ENCODE measurements at places on chromosomes 3 and 15.

- no peak for DNase-seq
Observed at GRCh38 chr3:42672515-42672914, 12.8 kb upstream of the KLHL40 start.

GRCh38 chr3:143184099-143184498 is 64.5 kb downstream of the CHST2 start:
- no peak for DNase-seq

DNA sequence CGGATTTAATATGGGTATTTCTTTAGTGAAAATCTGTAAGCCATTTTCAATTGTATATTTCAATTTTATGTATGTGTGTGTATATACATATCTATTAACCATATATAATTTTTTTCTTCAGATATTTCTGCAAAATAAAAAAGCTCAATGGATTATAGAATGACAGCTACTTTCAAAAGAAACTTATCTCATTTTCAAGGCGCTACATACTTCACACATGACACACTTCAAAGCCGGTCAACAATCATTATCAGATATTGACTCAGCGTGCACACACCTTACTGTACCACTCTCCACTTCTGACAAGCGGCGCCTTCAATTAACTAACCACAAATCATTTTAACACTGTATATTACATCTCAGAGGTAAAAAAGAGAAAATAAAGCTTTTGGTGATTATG is 39.6 kb downstream of the ATP13A3 start:
- no peak for DNase-seq

- no peak for DNase-seq
Observed at GRCh38 chr3:132435911-132436425, 18.7 kb downstream of the DNAJC13 start.

- no peak for DNase-seq
Observed at GRCh38 chr15:62795171-62795570, 247.4 kb upstream of the TPM1 start.

DNA sequence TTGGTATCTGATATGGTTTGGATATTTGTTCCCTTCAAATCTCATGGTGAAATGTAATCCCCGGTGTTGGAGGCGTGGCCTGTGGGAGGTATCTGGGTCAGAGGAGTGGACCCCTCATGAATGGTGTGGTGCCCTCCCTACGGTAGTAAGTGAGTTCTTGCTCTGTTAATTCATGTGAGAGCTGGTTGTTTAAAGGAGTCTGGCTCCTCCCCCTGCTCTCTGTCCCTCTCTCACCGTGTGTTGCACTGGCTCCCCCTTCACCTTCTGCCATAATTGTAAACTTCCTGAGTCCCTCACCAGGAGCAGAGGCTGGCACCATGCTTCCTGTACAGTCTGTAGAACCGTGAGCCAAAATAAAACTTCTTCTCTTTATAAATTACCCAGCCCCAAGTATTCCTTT is 246.9 kb upstream of the AGTR1 start:
- no peak for DNase-seq

GRCh38 chr15:57797568-57798267 is 91.2 kb downstream of the POLR2M start:
- no peak for DNase-seq

DNA sequence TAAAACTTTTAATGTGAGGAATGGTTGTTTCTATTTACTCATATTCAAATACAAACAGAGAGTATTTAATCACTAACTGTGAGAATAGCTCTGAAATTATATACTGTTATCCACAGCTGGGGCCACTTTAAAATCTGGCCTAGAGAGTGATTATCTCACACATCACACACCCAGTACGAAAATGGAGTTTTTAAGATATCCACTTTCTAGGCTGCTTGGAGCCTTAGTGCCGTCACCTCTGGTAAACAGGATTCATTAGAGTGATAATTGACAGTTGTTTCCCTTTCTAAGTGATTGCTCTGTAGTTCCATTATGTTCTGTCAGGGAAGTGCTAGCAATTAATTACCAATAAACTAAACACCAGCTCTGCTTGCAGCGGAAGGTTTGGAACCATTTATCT is 942.4 kb downstream of the FHIT start:
- DNase-seq: no peak

DNA sequence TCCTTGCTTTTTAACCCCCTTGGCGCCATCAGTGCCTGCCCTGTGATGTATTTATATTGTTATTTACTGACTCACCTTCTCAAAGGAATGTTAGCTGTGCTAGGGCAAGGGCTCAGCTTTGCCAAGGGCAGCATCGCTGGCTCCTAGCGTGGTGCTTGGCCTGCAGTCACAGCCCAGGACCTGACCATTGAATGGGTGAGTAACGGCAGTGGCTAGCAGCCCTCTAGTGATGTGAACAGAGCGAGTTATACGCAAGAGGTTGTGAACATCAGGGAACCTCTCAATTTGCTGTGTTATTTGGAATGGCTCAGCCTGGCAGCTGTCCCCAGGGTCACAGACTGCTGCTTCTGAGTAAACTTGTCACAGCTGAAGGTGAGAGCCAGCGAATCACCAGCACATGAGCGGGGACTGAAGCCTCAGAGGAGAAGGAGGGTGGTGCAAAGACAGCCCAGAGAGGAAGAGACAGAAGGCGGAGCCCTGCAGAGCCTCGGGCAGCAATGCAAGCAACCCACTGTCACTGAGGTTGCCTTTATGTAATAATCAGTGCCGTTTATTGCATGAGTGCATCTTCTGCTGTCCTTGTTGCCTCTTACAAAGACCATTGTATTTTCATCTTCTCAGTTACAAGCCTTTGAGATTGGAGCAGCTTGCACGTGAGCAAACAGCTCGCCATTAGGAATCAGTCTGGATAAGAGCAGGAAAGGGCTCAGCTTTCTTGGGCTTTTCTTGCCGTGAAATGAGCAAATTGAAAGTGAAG is 158.3 kb downstream of the SLCO3A1 start:
- peak; percentile 66 for DNase-seq

DNA sequence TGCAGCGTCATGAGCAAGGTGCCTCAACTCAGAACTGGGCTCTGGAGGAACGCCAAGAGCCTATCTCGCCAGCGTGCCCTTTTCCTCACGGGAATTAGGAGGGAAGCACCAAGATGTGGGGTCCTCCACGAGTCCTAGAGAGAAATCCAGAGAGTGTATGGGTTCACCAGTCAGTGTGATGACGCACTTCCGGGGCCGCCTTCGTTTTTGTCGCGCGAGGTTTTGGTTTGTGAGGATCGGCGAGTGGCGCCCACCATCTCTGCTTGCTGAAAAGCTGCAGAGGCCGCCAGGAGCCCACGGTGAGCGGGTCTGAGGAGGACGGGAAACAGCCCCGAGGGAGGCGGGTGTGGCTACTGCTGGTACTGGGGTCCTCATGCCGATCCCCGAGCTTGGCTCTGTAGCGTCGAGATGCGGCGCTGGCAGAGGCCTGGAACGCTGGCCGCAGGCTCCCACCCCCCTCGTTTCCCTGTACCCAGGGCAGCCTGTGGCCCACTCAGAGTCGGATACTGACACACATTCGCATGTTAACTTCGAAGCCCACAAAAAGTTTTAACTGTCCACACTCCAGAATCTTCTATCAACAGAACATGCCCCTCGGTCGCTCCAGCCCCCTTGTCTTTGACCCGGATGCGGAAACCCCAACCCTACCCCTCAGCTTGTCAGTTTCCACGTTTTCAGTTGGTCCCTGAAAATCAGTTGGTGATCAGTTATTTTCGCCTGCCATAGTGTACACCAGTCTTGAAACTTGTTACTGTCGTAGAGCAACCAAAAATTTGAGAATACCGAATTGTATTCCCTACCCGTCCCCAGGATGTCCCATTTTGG is 30.4 kb downstream of the ZNF662 start:
- DNase-seq: peak; percentile 63

DNA sequence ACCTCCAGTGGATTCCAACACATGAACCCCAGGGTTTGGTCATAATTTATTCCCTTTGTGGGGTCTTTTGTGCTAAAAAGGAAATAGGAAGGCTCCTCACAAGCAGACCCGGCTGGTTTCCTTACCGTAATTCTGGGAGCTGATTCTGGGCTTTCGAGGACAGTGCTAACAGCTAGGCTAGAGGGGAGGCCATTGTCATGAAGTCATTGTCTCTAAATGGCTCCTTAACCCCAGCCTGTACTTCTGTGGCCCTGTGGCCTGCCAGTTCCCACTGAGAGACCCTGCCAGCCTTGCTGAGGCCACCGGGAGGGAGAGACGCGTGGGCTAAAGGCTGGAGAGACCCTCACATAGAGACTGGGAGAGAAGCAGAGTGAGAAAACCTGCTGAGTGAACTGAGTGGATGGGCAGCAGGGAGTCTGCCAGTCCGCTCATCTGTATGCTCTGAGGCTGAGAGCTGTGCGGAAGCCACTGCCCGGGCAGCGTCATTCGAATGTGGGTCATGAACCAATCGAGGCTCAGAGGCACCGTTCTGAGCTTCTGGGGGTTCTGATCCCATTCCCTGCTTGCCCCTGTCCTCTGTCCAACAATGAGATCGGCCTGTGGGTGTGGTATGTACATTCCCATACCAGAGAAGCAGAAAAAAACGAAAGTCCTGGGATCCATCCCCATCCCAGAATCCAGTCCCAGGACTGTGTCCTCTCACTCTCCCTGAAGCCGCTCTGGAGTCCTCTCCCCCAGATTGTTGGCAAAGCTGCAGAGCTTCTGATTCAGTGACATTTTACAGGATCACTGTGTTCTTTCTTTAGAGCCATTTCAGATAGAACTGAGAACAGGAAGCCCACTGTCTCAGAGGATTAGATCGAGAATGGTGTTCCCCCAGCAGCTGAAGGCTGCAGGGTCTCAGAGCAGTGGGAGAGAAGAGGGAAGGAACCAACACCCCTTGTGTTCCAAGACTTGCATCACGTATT is 21.3 kb upstream of the DGKG start:
- no peak for DNase-seq

DNA sequence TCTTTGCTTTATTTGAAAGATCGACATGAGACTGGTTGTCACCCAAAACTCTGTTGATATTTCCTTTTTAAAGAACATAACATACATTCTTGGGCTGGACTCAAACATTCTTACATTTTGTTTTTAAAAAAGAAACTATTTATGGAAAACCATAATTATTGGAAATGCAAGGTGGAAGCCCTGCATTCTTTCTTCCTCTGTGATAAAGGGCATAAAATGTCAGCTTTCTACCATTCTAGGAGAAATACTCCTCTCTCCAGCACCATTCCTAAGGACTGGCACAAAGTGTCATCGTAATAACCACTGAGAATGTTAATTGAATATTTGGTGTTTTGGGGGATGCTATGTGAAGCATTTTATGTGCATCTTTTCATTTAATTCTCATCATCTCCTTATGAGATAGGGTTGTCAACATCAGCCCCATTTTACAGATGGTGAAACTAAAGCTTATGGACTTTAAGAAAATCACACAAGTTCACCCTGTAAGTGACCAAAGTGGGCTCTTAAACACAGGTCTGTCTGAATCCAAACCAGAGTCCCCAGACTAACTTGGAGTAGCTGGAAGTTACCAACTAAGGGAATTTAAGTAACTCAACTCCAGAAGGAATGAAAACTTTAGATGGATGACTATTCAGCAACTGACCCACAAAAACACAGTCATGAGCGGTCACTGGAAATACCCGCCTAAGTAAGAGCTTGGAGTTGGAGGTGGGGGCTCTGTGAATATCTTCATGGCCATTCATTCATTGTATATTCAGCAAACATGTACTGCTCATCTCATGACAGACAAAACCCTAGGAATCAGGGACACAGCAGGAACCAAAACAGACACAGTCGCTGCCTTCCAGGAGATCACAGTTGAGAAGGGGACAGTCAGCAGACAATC is 45.9 kb upstream of the LMCD1 start:
- no peak for DNase-seq

DNA sequence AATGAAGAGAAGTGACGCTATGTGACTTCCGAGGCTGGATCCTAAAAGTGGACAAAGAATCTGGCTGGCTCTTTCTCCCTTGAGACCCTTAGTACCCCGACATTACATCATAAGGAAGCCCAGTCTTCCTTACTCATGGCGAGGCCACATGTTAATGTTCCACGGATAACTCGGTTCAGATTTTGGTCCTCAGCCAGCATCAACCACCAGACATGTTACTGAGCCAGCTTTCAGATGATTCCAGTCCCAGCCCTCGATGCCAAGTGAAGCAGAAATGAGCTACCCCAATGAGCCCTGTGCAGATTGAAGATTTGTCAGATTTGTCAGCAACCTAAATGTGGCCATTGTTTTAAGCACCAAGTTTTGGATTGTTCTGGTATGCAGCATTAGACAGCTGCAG is 46.6 kb downstream of the SLCO2A1 start:
- DNase-seq: no peak

- DNase-seq: no peak
Observed at GRCh38 chr3:186261638-186262037, 100.4 kb downstream of the DGKG start.

GRCh38 chr3:188797045-188797444 is 374.7 kb upstream of the TPRG1 start:
- DNase-seq: no peak

GRCh38 chr3:33597257-33597689 is 120.8 kb downstream of the CLASP2 start:
- no peak for DNase-seq

DNA sequence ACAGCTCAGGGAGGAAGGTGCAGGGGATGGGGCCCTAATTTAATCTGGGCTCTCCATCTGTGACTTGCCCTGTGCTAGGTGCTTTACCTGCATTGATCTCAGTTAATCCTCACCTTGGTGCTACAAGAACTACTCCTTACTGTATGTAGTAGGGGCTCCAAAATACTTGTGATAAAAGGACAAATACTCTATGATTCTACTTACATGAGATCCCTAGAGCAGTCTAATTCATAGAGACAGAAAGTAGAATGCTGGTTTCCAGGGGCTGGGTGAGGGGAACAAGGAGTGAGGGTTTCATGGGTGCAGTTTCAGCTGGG is 67.2 kb downstream of the SLC6A1 start:
- DNase-seq: no peak

GRCh38 chr3:22536541-22536940 is 666.6 kb upstream of the UBE2E2 start:
- no peak for DNase-seq

- no peak for DNase-seq
Observed at GRCh38 chr3:197371591-197372046, 73.2 kb upstream of the DLG1 start.

- no peak for DNase-seq
Observed at GRCh38 chr15:90762109-90762508, 45.0 kb downstream of the BLM start.

GRCh38 chr3:95673215-95673614 is 1141.2 kb upstream of the EPHA6 start:
- DNase-seq: no peak
